ENCODE measurements at places on chromosomes 3 and 15.

DNA sequence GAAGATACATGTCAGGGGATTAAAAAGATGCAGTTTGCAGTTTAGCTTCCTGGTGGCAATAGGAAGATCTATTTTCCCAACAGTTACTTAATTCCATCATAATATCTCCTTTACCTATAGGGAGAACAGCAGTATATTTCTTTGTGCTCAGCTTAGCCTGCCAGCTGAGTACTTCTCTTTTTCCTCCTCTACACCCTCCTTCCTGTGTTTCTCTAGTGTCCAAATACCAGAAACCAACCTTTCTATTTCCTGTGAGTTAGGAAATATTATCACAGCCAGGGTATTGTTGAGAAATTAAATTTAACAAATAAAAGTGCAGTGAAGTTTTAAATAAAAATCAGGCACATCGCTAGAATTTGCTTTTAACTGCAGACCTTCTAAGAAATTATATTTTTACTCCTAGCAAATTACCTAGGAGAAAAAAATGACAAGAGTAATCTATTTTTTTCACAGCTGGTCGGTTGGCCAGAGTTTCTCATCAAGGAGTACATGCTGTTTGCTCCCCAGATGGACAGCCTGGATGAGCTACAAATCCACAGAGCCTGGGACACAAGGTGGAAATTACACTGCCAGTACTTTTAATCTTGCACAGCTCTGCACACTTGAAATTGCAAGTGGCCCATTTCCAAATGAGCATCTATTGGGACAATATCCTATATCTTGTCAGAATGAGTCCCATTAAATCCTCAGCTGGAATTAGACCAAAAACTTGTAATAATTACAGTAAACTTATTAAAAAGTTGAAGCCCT lies 185.2 kb upstream of the CFAP20DC start:
- no peak for DNase-seq

GRCh38 chr15:39581793-39582285 lies 960 bp downstream of the THBS1 start:
- no peak for DNase-seq

- no peak for DNase-seq
Measured at GRCh38 chr15:73313861-73314260, 54.9 kb downstream of the HCN4 start.

DNA sequence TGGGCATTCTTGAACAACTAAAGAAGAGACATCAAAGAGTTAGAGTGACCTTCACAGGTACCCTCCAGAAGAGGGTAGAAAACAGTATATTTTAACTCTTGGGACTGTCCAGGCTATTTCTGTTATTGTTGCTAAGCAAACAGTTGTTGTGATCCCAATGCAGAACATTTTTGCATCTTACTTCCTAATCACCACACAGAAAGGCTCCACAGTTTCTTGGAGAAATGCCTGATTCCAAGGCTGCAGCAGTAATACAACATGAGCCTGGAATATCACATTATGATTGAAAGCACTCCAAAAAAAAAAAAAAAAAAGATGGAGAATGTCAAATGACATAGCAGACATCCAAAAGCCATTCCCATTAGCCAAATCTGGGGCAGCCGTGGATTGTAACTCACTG lies 195.6 kb downstream of the CTNNB1 start:
- no peak for DNase-seq

- no peak for DNase-seq
Measured at GRCh38 chr3:16838561-16838960, 46.2 kb upstream of the PLCL2 start.

DNA sequence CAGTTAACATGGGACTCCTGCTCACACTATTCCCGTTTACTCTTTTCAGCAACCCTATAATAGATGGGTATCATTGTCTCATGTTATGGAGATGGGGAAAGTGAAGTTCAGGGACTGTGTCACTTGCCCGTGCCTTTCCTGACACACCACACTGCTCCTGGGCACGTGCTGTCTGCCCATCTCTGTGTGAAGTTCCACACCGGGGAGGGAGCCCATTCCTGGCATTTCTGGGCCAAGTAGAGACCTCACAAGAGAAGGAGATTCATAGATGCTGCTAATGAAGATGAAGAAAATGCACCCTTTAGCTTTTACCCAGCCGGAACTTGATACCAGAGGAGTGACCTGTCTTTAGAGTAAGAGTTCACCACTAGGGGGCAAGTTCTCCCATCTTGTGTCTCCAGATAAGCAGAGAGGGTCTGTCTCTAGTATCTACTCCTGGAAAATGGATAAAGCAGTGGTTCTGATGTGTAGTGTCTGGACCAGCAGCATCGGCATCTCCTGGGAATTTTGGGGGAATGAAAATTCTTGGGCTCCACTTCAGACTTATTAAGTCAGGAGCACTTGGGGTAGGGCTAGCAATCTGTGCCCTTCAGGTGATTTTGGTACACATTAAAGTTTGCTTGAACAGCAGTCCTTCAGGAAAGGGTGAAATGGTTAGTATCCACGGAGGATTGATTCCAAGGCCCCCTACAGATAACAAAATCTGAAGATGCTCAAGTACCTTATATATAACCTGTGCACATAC lies 2.0 kb upstream of the TOPBP1 start:
- DNase-seq, result no peak

- DNase-seq, result no peak
Measured at GRCh38 chr3:109224333-109224732, 87.8 kb downstream of the C3orf85 start.

GRCh38 chr3:36546226-36546625 lies 165.9 kb downstream of the STAC start:
- DNase-seq, result no peak

GRCh38 chr3:77204788-77205187 lies 164.9 kb downstream of the ROBO2 start:
- DNase-seq, result no peak

- no peak for DNase-seq
Measured at GRCh38 chr3:125132815-125133214, 77.0 kb upstream of the HEG1 start.

GRCh38 chr15:68608206-68608843 lies 29.5 kb downstream of the CORO2B start:
- no peak for DNase-seq

GRCh38 chr3:190192087-190192486 lies 71.4 kb upstream of the P3H2 start:
- no peak for DNase-seq

GRCh38 chr3:126076140-126076539 lies 7.8 kb downstream of the SLC41A3 start:
- DNase-seq, result no peak

DNA sequence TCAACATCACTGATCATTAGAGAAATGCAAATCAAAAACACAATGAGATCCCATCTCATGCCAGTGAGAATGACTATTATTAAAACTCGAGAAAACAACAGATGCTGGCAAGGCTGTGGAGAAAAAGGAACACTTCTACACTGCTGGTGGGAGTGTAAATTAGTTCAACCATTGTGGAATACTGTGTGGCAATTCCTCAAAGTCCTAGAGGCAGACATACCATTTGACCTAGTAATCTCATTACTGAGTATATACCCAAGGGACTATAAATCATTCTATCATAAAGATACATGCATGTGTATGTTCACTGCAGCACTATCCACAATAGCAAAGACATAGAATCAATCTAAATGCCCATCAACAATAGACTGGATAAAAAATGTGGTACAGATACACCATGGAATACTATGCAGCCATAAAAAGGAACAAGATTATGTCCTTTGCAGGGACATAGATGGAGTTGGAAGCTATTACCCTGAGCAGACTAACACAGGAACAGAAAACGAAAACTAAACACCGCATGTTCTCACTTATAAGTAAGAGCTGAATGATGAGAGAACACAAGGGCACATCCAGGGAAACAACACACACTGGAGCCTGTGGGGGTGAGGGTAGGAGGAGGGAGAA lies 15.2 kb upstream of the AVEN start:
- DNase-seq, result no peak

GRCh38 chr3:17039594-17039993 lies 154.8 kb downstream of the PLCL2 start:
- no peak for DNase-seq

GRCh38 chr15:90598031-90598577 lies 68.4 kb downstream of the CRTC3 start:
- no peak for DNase-seq

GRCh38 chr3:197737319-197737649 lies 580 bp upstream of the RUBCN start:
- DNase-seq, result no peak

- no peak for DNase-seq
Measured at GRCh38 chr3:74537857-74538256, 76.6 kb downstream of the CNTN3 start.

- DNase-seq, result no peak
Measured at GRCh38 chr3:50520849-50521248, 17.4 kb upstream of the CACNA2D2 start.

DNA sequence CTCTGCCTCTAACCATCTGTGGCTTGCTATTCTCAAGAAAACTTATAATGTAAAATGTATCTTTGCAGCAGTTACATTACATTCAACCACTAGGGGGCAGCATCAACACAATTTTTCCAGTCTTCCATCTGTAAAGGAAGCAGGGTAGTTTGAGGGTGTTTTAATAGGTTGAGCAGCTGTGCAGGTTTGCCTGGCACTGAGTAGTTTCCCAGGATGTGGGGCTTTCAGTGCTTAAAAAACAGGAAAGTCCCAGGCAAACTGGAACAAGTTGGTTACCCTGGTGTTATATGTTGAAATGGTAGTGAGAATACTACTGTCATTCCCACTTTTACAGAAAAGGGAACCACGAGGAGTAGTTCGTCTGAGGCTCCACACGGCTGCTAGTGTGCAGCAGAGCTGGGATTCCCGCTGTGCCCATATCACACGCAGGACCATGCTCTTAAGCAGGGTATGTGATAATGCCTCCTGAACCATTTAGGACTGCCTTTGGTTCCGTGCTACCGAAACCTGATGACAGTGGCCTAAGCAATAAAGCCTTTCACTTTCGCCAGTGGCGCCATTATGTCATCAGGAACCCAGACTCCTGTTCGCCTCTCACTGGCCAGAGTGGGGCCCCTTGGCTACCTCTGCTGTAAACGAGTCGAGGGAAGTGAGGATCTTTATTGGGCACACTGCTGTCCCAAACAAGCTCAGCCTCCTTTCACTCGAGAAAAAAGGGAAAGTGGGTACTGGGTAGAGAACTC lies 64.7 kb upstream of the ZBTB38 start:
- DNase-seq, result no peak

GRCh38 chr15:91922646-91923547 lies 69.4 kb downstream of the SLCO3A1 start:
- DNase-seq, result no peak

DNA sequence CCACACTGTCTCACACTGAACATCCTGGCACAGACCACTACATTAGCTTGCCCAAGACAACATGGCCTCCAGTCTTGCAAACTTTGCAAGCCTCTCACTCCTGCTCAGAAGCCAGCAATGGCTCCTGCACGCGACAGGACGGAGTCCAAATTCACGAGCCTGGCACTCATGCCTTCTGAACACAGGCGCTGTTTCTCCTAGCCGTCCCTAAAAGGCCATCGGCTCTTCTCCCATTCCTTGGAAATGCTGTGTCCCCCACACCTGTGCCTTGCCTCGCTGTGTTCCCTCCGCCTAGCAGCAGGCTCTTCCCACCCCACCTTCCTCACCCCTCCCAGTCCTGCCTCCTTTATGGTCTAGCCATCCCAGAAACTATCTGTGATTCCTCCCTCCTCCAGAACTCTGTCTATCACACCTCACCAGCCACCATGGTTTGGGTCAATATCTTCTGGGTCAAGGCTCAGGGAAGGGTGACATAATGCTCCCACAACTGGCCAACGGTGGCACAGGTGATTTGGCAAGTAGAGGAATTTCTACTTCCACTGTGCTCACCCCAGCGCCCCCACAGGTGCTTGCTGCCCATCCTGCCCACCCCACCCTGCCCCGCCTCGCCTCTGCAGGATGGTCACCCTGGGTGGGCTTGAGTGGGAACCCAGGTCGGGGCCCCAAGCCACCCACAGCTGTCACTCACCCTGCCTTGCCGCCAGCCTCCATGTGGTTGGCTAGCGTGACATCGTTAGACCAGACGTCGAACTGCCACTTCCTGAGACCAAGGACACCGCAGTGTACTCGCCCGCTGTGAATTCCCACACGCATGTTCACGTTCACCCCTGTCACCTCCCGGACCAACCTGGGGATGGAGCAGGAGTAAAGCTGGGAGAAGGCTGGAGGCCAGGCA lies 120.7 kb downstream of the ADCY5 start:
- DNase-seq, result no peak

DNA sequence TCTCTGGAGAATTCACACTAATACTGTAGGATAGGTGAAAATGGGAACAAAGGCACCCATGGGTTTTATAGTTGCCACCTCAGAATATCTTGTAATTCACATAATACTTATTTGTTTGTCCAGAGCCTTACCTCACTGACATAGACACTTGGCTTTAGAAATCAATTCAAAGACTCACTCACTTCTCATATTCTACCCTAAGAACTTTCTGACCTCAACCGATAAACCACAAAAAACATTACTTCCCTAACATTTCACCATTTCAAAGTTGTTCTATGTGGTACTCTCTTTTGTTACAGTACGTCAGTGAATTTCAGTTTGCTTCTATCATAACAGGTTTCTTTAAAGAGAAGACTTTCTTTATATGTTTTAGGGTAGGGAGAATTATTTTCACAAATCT lies 359.3 kb downstream of the IGSF11 start:
- no peak for DNase-seq

DNA sequence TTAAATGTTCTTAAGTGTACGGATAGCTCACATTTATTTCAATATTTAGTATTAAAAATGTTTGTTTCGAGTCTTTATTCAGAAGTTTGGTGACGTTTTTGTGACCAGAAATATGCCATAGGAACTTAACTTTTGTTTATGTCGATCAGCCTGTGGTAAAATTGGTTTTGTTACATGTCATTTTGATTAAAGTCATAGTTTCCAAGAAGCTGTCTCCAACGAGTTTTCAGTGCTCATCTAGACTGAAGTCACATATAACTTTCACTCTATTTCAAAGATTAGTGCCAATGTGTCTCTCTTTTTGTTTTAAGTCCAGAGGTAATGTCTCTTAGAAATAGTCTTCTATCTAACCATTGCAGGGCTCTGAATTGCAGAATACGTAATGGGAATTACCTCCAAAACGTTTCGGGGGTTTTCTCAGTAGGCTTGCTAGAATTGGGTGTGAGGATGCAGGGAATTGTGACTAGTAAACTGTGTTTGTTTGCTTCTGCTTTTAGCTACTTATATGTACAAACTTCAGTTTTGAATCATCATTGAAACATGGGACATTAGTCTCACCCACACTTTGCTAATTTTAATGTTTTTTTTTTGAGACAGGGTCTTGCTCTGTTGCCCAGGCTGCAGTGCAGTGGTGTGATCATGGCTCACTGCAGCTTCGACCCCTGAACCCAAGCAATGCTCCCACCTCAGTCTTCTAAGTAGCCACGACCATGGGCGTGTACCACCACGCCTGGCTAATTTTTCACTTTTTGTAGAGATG lies 3.0 kb downstream of the BUB1B start:
- no peak for DNase-seq

- no peak for DNase-seq
Measured at GRCh38 chr15:29461877-29462276, 192.3 kb upstream of the NSMCE3 start.

GRCh38 chr3:194084284-194084683 lies 51.7 kb upstream of the HES1 start:
- DNase-seq, result no peak

- no peak for DNase-seq
Measured at GRCh38 chr3:156606729-156607128, 51.8 kb upstream of the SSR3 start.

- DNase-seq, result no peak
Measured at GRCh38 chr15:41832875-41833274, 5.0 kb downstream of the JMJD7 start.
